Stimulated activated CD4-positive, alpha-beta T cell treated with anti-CD3 and anti-CD28 coated beads, Interleukin-1b, Interleukin-23, amount 100 ng/mL, for 48 hours (primary cell): ENCODE measurements at places on chromosomes 3 and 15.

GRCh38 chr3:47588053-47588452, 9.4 kb upstream of the CSPG5 start:
- no peak for DNase-seq

DNA sequence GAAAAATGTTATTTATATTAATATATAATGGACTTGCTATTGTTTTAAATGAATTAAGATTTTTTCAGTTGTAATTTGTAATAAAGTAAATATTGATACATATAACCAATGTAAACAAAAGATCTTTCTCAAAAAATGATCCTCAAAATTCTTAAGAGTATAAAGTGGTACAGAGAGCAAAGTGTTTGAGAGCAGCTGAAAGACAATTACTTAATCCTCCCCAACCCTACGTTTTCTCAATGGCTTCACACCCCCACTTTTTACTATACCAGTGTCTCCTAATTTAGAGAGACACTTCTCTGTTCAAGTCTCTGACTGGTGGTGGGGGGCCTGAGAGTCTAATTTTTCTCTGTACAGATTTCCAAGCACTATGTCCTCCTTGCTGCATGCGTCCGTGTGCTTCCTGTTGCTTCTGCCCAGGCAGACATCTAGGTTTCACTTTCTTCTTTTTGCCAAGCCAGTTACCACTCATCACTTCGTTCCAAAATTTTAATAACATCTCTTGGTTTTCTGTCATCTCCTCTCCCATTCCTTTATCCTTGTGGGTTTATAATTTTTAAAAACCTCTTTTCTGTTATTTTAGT, 276.3 kb upstream of the DNAJC19 start:
- DNase-seq = no peak

DNA sequence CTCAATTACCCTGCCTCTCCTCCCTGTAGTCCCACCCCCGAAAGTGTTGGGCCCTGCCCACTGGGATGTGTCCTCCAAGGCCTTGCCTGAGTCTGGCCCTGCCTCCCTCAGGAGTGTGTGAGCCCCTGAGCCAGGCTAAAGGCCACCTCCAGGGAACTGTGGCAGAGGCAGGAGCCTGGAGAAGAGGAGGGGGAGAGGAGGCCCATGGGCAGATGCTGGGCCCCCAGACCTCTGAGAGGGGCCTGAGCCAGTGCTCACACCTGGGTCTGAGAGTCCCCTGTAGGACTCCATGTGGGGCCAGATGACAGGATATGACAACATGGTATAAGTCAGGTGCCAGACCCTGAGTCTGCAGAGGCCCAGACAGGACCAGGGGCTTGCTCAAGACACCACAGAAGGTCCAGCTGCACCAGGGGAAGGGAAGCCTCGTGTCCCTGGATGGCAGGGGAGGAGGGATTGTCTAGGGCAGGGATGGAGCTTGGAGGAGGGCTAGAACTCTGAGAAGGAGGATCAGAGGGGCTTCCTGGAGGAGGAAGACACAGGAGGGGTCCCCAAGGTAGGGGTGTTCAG, 217.9 kb downstream of the TBC1D2B start:
- no peak for DNase-seq

DNA sequence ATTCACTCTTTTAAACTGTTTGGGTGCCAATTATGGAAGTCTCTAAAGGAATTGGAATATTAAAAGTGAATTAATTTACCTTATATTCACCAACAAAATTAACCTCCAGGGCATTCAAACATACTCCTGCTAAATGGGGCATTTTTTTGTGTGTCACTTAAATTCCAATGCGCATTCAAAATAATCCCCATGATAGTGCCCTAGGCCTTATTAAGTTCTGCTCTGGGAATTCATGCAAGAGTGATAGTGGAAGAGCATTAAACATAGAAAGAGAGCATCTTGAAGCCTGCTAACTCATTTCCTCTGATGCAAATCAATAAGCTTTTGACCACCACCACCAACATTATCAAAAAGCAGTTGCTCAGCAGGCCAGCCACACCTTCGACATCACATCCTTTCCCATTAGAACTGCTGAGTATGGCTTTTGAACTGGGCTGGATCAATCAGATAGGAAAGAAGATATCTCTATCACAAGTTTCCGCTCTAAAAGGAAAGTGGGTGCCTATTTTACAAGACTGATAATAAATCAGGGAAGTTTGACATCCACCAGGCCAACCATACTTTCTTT, 156.7 kb downstream of the TMCO5A start:
- DNase-seq = no peak

- no peak for DNase-seq
These were observed at the start of gene RAB6B for GRCh38 chr3:133895208-133896001. Gene RAB6B (minus strand): TSS chr3:133895882. CDS start chr3:133895466, 416 bp downstream.
